Fibroblast of lung (primary cell): ENCODE measurements at places on chromosomes 7 and 10. TPM values are rescaled to one million over a fixed set of nuclear protein-coding genes. Genes with fewer than 3 reads are reported as not detected.
A peak's percentile ranks its signal among the peaks of the same experiment; 100 is the strongest.

DNA sequence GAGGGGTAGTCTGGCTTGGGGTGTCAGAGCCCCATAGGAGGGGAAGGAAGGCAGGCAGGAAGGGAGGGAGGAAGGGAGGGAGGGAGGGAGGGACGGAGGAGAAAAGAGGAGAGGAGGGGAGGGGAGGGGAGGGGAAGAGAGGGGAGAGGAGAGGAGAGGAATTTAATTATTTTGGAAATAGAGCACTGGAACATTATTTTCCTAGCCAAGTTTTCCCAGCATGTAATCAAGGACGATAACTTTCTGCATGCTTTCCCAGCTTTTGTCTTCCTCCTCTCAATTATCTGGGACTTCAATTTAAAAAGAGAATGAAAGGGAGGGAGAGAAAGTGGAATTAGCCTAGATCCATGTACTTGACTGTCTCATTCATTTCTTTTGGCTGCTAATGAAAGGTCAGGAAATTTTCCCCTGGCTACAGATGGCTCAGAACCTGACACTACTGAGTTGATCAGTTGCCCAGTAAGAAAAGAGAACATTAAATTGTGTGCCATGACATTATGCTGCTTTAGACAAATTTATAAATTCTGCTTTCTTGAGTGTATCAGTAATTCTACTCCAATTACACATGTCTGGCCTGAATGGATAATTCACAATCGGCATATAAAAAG is 148.8 kb downstream of the LRRC4 start:
- no peaks in the 10 kb centered on the region for H3K27me3 ChIP-seq
- no peak for DNase-seq
- H3K27ac ChIP-seq: no peak overlapping the region
- H3K4me3 ChIP-seq: no peak overlapping the region

DNA sequence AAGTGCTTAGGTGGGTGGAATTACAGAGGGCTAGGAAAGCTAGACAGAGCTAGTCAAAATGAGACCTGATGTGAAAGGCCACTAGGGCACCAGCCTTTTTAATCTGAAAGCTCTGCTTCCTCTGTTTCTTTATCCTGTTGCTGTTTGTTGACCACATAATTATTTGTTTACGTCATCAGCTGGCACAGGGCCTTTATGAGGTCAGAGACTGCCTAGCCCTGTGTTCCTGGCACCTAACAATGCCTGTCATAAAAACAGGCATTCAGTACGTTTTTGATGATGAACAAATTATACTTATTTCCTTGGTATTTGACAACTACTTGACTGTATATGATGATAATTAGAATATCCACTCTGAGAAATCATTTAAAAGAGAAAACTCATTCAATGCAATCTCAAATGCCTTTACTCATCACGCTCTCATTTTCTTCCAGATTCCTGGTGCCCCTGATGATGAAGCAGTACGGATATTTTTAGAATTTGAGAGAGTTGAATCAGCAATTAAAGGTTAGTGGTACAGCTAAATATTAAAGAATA is 26.0 kb downstream of the RBM17 start:
- no peaks in the 10 kb centered on the region for H3K36me3 ChIP-seq
- H3K4me3 ChIP-seq: no peak overlapping the region
- H3K4me1 ChIP-seq: peaks cover 5% of the 10 kb centered on the region
- H3K27me3 ChIP-seq: no peaks in the 10 kb centered on the region

GRCh38 chr10:128927497-128928161 is 539.4 kb upstream of the MGMT start:
- H3K27ac ChIP-seq: no peak overlapping the region
- DNase-seq: no peak
- no peak overlapping the region for H3K4me3 ChIP-seq
- H3K27me3 ChIP-seq: no peaks in the 10 kb centered on the region
- H3K36me3 ChIP-seq: no peaks in the 10 kb centered on the region

DNA sequence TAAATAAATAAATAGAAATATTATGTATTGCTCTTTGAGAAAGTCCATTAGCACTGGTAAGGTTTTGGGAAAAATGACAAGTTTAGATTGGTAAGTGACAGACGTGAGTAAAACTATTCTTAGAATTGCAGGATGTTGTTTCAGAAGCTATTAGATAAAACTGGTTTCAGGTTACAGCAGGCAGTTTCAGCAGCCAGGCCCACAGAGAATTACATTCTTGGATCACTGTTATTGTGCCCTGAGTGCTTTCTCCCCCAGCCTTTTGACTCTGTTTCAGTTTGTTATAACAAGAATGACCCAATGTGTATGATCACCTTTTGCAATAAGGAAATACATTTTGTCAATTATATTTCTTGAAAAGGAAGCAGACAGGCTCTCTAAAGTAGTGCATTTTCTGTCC is 86.5 kb downstream of the DKK1 start:
- H3K4me1 ChIP-seq: no peaks in the 10 kb centered on the region
- no peaks in the 10 kb centered on the region for H3K36me3 ChIP-seq
- no peaks in the 10 kb centered on the region for H3K27me3 ChIP-seq
- peak; percentile 50 for DNase-seq
- H3K27ac ChIP-seq: no peak overlapping the region
- no peak overlapping the region for H3K4me3 ChIP-seq

- H3K27ac ChIP-seq: no peak overlapping the region
- no peak for DNase-seq
- no peaks in the 10 kb centered on the region for H3K36me3 ChIP-seq
- no peak overlapping the region for H3K4me3 ChIP-seq
These were observed 104.3 kb downstream of the NRBF2 start for GRCh38 chr10:63237396-63237795.

DNA sequence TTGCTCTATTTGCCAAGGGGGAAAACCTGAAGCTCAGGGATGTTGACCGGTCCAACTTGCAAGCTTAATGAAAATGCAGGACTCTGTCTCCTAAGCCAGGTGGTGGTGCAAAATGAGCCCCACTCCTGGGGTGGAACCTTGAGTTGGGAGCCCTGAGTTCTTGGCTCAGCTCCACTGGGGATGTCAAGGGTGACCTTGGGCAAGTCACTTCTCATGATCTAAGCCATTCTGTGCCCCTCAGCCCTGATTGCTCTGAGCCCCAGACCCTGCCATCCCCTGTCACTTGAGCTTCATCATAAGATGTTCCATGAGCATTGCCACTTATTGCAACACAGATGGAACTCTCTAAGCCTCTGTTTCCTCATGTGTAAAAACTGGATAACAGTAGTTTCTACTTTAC is 33.9 kb downstream of the MYL10 start:
- DNase-seq: no peak
- peaks cover 3% of the 10 kb centered on the region for H3K27me3 ChIP-seq
- H3K4me3 ChIP-seq: no peak overlapping the region
- H3K4me1 ChIP-seq: no peaks in the 10 kb centered on the region
- H3K36me3 ChIP-seq: no peaks in the 10 kb centered on the region

The GIMAP4 gene
- not detected in 2 replicates for total RNA-seq

The KAT6B gene
- 24.4 and 37.8 TPM in 2 replicates for total RNA-seq

The RBP4 gene
- not detected in 2 replicates for total RNA-seq

- no peak overlapping the region for H3K4me3 ChIP-seq
- no peaks in the 10 kb centered on the region for H3K36me3 ChIP-seq
- no peaks in the 10 kb centered on the region for H3K4me1 ChIP-seq
- no peak for DNase-seq
- H3K27me3 ChIP-seq: no peaks in the 10 kb centered on the region
These were observed 729.4 kb upstream of the C7orf33 start for GRCh38 chr7:147861058-147861716.

- H3K4me3 ChIP-seq: no peak overlapping the region
- H3K36me3 ChIP-seq: no peaks in the 10 kb centered on the region
- DNase-seq: no peak
- H3K4me1 ChIP-seq: no peaks in the 10 kb centered on the region
These were observed 155.6 kb upstream of the PRSS58 start for GRCh38 chr7:142413280-142414000.

DNA sequence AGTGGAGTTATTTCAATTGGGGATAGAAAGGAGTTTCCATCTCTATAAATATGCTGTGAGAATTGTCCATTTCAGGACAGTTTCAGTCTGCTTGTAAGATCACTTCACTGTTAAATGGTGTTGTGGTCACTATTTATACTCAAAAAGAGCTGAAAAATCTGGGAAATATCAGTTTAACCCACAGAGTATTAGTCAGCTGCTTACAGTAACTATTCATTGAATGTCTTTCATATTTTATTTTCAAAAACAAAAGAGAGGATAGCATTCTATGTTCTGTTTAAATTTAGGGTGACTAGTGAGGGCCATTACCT is 85.4 kb upstream of the PLXDC2 start:
- H3K4me1 ChIP-seq: peaks cover 3% of the 10 kb centered on the region
- no peak overlapping the region for H3K4me3 ChIP-seq
- no peaks in the 10 kb centered on the region for H3K36me3 ChIP-seq
- no peaks in the 10 kb centered on the region for H3K27me3 ChIP-seq
- peak; percentile 68 for DNase-seq

- DNase-seq: no peak
- no peaks in the 10 kb centered on the region for H3K27me3 ChIP-seq
- peak overlapping the region; percentile 96 for H3K27ac ChIP-seq
- no peaks in the 10 kb centered on the region for H3K36me3 ChIP-seq
These were observed 25.1 kb downstream of the DDIT4 start for GRCh38 chr10:72298592-72299519.

- peak overlapping the region; percentile 52 for H3K4me3 ChIP-seq
- DNase-seq: peak; percentile 21
- peaks cover 4% of the 10 kb centered on the region for H3K4me1 ChIP-seq
These were observed 861 bp upstream of the USP6NL start for GRCh38 chr10:11612021-11613001.
